ENCODE measurements at places on chromosomes 16 and 17. TPM values are rescaled to one million over a fixed set of nuclear protein-coding genes. Genes with fewer than 3 reads are reported as not detected.

DNA sequence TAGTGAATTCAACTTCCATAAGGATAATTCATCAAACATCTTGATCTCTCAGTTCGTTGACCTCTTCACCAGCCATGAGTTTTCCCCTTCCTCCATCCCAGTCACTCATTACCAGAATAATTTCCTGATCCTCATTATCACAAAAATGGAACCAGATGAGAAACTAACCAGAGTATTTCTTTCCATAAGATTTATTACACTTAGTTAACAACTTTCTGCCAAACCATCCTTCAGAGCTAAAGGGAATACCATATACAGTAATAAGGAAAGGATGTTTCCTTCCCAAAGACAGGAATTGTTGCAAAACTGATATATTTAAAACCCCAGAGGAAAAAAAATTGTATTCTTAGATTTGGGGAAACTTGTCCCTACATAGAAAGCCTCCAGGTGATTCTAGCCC, 8.6 kb downstream of the KRTAP29-1 start:
- DNase-seq = no peak

- DNase-seq = no peak
Measured at GRCh38 chr16:54120846-54121480, 165.6 kb downstream of the IRX3 start.

DNA sequence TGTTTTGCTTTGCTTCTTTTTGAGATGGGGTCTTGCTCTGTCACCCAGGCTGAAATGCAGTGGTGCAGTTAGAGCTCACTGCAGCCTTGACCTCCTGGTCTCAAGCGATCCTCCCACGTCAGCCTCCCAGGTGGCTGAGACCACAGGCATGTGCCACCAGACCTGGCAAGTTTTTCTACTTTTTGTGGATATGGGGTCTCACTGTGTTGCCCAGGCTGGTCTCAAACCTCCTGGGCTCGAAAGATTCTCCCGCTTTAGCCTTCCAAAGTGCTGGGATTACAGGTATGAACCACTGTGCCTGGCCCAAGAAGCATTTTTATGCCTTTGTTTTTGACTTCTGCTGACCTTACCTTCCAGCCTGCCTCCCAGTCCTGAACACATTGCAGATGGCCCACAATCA, 10.1 kb downstream of the DNAAF1 start:
- DNase-seq = no peak

Gene MT1F
- total RNA-seq = 0.85 TPM

Gene ALOXE3
- total RNA-seq = not detected

DNA sequence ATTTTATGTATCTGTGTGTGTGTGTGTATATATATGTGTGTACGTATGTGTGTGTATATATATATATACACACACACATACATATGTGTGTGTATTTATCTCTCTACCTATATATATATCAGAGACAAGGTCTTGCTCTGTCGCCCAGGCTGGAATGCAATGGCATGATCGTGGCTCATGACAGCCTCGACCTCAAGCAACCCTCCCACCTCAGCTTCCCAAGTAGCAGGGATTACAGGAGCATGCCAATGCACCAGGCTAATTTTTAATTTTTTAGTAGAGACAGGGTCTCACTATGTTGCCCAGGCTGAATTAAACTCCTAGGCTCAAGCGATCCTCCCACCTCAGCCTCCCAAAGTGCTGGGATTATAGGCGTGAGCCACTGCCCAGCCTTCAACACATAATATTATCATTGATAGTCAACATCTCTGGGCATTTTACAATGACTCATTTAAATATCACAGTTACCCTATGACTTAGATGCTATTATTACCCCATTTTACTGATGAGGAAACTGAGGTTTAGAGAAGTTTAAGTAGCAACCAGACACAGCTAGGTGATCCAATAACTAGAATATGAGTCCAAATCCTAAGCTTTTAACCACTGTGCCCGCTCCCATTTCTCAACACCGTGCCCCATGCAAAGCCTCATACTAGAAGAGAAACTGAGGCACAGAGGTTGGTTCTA, 24.3 kb downstream of the G6PC3 start:
- no peak for DNase-seq

DNA sequence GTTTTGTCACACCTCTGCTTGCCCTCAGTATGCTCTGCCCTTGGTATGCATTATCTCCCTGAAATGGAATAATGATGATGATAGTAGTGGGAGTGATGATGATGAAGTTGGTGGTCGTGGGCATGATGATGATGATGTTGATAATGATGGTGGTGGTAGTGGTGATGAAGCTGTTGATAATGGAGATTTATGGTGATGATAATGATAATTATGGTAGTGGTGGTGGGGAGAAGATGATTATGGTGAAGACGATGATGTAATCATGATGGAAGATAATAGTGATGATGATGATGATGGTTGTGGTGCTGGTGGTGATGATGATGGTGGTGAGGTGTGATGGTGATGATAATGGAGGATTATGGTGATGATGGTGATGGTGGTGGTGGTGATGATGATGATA, 390.1 kb upstream of the EEF2KMT start:
- no peak for DNase-seq

Gene USH1G
- not detected for total RNA-seq

DNA sequence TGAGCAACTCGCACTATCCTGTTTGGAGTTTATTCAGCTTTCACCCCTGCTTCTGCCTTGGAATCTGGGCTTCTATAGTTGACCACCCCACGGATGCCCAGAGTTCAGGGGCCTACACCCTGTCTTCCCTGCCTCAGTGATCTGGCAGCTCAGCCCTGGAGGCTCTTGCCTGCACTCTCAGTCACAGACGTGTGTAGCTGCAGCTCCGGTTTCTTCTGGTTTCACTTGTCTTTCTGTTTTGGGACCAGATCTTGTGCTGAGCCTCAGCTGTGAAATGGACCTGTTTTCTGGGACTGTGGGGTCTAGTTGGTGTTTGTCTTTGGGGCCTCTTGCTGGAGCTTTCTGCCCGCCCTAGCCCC, 5.8 kb downstream of the GPT2 start:
- no peak for DNase-seq

Gene SRCIN1
- total RNA-seq = 2.0 TPM

- peak; percentile 5 for DNase-seq
Measured at GRCh38 chr17:236641-237405, 55.4 kb upstream of the DOC2B start.

Gene CTRB2
- total RNA-seq = not detected

- DNase-seq = no peak
Measured at GRCh38 chr16:3094289-3095027, 4.6 kb downstream of the ZSCAN10 start.

Gene NUDT21
- total RNA-seq = 59.5 TPM

DNA sequence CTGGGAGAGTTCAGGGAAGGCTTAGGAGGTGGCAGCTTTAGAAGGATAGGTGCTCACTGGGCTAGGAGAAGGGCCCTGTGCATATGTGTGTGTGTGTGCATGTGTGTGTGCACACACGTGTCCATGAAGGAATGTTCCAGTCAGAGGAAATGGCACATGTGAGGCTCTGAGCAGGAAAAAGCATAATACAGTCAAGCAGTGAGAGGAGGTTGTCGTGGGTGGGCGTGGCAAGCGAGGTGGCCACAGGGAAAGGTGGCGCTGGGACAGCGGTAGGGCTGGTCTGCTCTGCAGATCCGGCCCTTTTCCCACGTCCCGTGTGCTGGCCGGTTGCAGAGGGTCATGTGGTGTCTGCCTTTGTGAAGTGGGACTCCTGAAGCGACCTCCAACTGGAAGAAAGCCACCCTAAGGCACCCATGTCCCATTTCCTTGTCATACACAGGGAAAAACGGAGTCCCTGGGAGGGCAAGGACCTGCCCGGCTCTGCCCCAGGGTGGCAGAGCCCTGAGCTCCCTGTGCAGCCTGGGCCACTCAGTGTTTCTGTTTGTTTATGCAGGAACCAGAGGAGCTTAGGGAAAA, 40.1 kb downstream of the NT5M start:
- DNase-seq = no peak

DNA sequence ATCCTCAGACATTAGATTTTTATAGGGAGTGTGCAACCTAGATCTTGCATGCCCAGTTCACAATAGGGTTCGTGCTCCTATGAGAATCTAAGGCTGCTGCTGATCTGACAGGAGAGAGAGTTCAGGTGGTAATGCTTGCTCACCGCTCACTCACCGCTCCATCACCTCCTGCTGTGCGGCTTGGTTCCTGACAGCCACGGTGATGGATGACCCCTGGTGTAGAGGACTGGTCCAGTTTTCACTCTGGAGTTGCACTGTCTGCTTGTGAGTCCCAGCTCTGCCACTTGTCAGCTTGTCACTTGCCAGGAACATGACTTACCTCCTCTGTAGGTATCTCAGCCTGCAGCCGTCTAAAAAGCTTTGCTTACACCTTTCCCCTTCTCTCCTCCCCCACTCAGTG, 214.6 kb downstream of the SNX29 start:
- DNase-seq = no peak

DNA sequence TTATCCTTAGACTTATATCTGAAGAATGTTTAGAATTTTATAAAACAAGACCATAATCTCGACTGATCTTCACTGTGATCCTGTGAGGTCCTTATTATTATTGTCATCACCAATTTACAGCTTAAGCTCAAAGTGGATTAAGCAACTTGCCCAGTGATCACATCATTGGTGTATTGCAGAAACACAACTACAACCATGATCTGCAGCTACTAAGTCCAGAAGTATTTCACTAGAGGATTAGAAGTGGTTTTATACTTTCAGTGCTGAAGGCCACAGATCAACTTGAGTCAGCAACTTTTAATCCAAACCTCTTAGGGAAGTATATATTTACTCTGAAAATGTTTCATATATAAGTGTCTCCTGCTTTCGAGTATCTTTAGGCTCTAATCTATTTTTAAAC, 624.3 kb upstream of the SOX9 start:
- no peak for DNase-seq

Gene NGFR
- total RNA-seq = 8.9 TPM

Gene DBNDD1
- 4.6 TPM for total RNA-seq

DNA sequence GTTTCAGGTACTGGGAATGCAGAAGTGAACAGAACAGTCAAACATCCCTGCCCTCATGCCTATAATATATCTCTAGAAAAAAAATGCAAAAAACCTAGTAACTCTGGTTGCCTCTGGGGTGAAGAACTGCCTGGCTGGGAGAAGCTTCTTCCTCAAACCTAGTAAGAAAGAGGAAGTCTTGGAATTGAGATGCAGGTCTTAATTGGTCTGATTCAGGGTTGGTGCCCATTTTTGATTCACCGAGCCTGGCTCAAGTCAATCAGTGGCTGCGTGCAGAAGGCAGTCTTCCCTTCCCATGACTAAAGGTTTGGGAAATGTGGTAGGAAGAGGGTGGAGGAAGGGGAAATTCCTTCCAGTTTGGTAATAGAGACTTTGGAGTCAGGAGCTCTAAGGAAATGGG, 22.4 kb downstream of the CDRT15 start:
- DNase-seq = no peak

DNA sequence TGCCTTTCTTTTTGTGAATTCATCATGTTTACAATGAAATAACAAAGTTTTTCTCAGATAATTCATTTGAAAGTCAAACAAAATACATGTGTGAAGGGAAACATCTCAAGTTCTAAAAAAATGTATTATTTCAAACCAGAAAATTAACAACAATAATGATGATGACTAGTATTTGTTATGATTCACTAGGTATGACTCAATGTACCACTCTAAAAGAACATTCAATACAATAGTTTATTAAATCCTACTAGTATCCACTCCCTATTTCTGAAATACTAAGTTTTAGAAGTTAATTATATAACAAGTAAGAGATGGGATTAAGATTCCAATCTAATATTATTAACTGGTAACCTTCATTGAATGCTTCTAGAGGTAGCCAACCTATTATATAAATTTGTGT, 1444.8 kb upstream of the CDH8 start:
- DNase-seq = no peak

- no peak for DNase-seq
Measured at GRCh38 chr16:26987597-26988010, 79.1 kb upstream of the C16orf82 start.

DNA sequence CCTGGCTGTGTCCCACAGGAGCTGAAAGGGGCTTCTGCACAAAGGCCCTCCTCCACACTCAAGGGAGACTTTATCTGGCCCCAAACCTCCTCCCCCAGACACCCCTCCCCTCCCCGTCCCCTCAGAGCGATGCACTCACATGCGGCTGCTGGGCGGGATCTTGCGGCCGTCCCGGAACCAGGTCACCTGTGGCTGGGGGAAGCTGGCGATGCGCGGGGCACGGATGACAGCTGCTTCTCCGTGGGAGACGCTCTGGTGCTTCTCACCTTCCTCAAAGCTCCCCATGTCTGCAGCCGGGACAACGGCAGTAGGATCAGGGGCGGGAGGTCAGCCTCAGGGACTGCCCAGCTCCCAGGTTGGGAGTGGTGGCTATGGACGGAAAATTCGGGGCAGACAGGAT, 144.0 kb upstream of the CDC42EP4 start:
- DNase-seq = no peak

Gene AHSP
- not detected for total RNA-seq

Gene CDH13
- total RNA-seq = 161 TPM

DNA sequence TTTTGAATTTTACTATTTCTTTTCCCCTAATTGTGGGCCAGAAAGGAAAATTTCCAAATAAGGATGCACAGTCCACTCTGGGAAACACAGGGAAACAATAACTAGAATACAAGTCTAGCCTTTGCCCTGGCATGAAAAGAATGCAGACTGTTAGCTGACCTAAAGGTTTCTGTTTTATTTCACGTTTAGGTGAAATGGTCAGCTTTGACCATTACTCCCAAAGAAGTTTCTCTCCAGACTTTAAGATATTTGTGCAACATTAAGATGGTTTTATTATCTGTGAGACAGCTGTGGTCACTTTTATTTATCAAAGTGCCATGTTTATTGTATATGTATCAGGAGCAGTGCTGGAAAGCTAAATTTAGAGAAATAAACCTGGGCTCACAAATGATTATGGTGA, 163.9 kb downstream of the SPECC1 start:
- no peak for DNase-seq

DNA sequence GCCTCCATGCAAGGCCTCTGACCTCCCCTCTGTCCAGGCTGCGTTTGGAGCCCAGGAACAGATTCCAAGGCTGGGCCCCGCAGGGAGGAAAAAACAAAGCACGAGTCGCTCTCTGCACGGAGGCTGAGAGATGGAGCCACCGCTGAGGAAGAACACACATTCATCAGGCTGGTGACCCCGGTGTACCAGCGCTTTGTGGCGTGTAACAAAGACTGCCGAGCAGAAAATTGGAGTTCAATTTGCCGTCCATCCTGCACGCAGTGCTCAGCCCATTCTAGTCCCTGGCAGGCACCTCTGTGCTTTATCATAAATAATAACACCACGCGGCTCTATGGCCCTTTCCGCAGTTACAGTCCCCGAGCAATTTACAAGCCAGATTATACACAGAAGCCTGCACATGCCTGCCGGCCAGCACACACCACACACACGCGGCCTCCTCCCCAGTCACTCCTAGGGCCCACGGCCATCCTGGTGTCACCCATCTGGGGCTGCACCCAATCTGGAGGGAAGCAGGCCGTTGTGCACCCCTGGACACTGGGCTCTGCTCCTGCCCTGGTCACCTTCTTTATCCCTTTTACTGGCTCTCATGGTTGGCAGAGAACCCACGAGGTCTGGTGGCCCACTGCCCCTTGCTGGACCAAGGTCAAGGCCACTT, 124.4 kb downstream of the SDK2 start:
- DNase-seq = no peak

Gene HS3ST6
- total RNA-seq = not detected
